ENCODE measurements at places on chromosomes 4 and X.

- peak; percentile 86 for DNase-seq
Observed at GRCh38 chrX:1246816-1247215, 21.8 kb upstream of the CSF2RA start.

- peak; percentile 19 for DNase-seq
Observed at GRCh38 chr4:48268956-48269860, at the start of gene TEC. TEC (minus strand) TSS chr4:48269838; CDS start chr4:48228614, 41,224 bp downstream.

DNA sequence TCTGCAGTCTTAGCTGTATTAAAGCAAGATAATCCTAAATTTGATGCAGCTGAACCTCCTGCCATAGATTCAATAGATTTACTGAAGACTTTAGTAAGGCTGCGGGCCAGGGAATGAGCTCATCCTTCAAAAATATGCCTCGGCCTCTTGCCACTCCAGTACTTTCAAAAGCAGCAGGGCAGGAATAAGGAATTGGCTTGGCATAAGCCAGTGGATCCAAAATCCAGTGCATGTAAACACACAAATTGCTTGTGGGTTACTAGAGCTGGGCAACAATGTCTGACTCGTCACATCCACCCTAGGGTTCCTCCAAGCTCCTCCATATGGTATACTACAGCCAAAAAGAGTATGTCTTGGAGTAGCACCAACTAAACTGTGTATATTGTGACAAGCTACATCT is 165.0 kb downstream of the AMELX start:
- DNase-seq = no peak

GRCh38 chrX:36071061-36071460 is 151.5 kb downstream of the CFAP47 start:
- DNase-seq = no peak

DNA sequence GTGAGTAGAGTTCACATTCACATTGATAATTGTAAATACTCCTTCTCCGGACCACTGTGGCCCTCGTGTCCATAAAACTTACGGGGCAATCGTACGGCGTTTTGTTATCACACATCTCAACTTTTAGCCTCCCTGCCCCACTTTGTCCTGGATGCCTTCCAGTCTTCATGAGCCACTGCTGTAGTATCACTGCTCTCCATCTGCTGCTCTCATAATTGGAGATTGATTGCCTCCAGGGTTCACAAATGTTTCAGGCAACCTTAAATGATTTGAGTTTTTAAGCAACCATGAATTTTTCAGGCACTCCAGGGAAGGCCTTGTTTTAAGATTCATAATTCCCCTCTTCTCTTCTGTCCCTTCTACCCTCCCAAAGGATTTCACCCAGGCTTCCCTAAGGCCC is 28.4 kb downstream of the ALPK1 start:
- no peak for DNase-seq

- DNase-seq = no peak
Observed at GRCh38 chr4:15104825-15105224, 102.5 kb downstream of the CPEB2 start.

- DNase-seq = no peak
Observed at GRCh38 chrX:111634823-111635729, 45.9 kb upstream of the ALG13 start.

DNA sequence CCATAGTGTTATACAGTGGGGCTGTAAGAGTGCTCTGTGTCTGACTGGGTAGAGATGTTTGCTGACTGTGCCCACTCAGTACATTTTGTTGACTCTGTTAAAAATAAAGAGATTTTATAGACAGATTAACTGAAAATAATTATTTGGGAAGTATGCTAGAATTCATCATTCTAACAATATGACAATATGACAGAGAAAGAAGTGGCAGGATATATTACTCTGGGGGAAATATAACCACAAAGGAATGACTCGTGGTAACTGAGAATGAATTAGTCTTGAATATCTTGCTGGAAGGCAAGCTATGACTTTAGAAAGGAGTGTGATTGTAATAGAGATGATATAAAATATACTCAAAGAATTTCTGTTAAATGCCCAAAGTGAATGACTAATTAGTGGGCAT is 46.8 kb downstream of the TMEM165 start:
- no peak for DNase-seq

DNA sequence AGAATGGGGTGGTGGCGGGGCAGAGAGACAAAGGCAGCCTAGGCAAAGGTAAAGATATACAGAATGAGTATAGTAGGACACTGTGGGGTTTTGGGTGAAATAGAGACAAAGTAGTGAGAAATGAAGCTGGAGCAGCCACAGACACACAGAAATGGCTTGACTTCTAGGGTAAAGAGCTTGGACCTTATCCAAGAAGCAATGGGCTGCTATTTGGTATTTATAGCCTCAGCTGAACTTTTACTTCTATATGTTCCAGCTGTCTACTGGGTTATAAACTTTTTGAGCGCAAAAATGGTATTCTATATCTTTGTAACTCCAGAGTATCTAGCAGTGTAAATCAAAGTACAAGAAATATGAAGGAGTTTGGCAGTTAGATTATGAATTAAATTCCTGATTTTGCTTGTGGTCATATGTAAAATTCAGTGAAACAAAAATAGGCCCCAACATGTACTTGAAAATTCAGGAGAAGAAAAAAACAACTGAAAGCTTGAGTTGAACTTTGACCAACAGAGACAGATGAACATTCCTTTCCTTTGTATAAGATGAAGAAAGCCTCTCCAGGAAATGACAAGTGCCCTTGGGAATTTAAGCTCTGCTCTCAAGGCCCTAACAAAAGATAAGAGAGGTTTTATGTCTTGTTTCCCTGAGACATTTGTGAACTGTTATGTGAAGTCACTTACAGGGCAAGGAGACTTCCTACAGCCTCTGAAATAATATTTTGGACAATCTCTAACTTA is 354.1 kb downstream of the CHIC1 start:
- DNase-seq = no peak

DNA sequence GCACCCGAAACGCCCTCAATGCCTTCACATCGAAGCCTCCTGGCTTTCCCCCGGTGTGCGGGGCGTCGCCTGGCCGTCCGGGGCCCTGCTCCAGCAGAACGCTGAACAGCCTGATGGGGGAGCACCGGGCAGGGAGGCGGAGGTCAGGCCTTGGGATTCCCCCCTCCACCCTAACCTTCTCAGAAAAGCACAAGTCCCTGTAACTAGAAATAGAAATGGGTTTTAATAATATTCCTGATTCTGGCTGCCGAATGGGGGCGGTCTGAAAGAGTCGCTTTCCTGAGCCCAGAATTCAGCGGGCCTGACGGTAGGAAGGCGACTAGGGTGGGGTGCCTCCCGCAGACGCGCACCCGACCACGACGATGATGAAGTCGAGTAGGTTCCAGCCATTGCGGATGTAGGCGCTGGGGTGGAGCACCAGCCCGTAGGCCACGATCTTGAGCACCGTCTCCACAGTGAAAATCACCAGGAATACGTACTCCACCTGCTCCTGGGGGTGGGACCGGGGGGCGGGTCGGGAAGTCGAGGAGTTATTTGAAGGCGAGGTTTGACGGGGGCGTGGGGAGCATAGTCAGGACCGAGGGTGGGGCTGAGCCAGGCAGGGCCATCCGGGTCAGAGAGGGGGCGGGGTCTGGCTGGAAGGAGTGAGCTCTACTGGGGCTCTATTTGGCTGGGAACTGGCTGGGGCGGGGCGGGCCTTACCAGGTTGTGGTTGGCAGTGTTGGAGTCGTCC is 2.5 kb downstream of the CACNA1F start:
- peak; percentile 25 for DNase-seq

GRCh38 chrX:45743906-45744625 is 543.4 kb upstream of the DIPK2B start:
- no peak for DNase-seq

DNA sequence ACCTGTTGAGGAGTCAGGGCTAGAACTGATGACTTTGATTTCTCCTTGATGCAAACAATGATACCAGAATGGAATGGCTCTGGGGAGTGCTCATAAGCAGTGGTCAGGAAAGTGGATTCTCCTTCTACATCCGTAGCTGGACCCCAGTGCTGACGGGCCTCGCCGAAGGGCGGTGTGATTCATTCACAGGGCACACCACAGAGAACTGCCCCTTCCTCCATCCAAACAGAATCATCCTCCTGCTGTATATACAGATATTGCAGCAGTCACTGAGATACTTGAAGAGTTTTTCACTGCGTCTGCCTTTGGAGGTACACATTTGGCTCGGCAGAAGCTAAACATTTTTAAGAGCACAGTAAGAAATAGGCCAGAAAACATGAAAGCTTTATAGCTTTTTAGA is 7.3 kb upstream of the DCTD start:
- no peak for DNase-seq

DNA sequence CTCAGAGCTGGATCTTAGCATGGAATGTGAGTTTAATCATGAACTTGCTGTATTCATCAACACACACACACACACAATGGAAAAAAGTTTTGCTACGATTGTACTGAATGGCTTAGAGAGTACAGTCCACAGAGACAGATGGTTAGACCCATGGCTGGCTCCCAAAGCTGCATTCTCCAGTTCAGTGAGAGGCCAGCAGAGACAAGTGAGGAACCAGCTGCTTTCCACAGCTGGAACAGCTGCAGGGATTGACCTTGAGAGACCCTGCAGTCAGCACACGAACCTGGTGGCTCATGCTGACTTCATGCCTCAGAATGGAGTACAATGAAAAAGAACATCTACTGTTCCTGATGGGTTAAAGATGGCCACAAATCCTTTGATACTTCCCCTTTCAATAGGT is 94.5 kb downstream of the DHX15 start:
- no peak for DNase-seq

DNA sequence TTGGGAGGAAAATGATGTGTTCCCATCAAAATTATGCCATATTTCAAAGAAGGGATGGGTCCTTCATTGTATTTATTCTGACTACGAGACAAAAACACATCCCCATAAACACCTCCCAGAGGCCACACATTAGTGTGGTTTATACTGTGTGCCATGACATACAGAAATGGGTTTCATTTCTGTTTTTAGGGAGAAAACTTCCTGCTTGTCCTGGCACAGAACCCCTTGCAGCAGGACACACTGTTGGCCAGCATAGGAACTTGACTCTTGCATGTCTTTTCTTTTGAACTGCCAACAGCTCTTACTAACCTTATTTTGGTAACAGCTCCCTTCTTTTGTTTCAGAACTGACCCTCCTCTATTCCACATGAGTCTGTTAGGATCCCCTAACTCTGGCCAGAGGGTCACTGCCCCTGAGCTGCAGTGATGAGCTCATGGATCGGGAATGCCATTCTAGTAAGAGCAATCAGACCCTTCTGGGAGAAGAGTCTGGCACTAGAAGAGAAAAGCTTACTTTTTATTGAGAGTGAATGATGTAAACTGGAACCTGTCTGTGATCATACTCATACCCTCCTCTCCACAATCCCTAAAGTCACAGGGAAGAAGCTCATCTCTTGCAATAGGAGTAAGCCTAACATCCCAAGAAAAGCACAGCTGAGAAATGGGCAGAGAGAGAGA is 86.4 kb downstream of the SMIM20 start:
- DNase-seq = no peak

GRCh38 chr4:127667116-127667515 is 34.4 kb downstream of the INTU start:
- no peak for DNase-seq

DNA sequence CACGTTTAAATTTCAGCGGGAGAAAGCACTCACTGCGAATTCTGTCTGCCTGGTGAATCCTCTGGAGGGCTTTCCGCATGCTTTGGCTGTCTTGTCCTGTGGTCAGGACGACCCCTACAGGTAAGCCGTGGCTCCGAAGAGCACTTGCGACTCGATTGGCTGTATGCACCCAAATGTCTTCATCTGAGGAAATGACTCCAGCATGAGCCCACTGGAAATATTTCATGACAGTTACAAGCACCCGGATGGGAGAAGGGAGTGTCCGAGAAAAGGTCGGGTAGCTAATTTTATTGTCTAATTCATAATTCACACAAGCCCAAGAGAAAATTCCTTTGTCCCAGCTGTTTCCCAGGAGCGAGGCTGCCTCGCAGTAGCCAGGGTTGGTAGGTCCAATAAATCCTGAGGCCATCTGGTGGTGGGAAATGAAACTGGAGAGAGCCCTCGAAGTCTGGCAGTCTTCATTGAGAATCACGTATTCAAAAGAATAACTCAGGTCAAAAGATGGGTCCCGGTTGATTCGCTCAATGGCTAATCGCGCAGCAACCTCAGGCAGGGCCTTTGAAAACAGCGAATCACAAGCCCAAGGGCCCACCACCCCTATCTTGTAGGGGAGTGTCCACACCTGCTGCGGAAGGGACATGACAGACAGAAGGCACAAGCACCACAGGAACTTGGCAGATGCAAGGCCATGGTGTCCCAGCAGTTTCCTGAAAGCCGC is 6.6 kb downstream of the GUCY2F start:
- no peak for DNase-seq

DNA sequence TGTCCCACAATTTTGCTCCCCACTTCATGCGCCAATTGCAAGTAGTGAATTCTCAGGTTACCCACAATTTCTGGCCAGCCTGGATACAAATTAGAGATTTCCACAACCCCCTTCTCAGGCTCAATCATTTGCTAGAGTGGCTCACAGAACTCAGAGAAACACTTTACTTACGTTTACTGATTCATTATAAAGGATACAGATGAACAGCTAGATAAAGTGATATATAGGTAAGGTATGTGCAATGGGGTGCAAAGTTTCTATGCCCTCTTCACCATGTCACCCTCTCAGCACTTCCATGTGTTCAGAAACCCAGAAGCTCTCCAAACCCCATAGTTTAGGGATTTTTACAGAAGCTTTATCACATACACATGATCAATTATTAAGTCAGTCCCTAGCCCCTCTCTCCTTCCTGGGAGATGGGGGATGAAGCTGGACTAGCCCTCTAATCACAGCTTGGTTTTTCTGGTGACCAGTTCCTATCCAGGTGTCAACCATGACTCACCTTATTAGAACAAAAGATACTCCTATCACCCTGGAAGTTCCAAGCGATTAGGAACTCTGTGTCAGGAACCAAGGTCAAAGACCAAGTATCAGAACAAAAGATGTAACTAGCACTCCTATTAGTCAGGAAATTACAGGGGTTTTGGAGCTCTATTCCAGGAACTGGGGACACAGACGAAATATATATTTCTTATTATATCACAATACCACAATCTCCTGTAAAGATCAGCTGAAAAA is 33.5 kb upstream of the PRRG1 start:
- DNase-seq = no peak

DNA sequence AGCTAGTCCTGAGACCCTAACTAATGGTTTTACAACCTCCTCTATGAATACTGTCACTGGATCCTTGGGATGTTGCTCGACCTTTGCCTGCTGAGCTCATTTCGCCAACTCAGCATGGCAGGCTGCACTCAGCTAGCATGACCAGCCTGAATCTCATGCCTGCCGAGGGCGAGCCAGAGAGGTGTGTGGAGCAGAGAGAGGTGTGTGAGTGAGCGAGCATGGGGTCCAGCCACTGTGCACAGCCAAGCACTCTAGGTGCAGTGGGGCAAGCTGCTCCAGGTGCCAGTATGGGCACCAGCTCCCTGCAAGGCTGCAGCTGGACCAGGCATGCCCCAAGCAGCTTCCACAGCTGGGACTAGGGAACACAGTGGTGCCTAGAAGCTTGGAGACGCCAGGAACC is 410.9 kb downstream of the PCDH10 start:
- no peak for DNase-seq

- no peak for DNase-seq
Observed at GRCh38 chr4:151860561-151861093, 99.8 kb upstream of the GATB start.

All from stimulated activated CD8-positive, alpha-beta memory T cell treated with anti-CD3 and anti-CD28 coated beads, Interleukin-4, amount 100 ng/mL, for 4 hours (primary cell).